Stimulated activated CD4-positive, alpha-beta T cell treated with anti-CD3 and anti-CD28 coated beads, Interleukin-15, amount 100 ng/mL, for 1 hour (primary cell): ENCODE measurements at places on chromosomes 5 and 9.

- DNase-seq = no peak
These were observed 8.3 kb upstream of the COMMD10 start for GRCh38 chr5:116076496-116076895.

- DNase-seq = no peak
These were observed 26.5 kb downstream of the ANKRD33B start for GRCh38 chr5:10590226-10590999.

DNA sequence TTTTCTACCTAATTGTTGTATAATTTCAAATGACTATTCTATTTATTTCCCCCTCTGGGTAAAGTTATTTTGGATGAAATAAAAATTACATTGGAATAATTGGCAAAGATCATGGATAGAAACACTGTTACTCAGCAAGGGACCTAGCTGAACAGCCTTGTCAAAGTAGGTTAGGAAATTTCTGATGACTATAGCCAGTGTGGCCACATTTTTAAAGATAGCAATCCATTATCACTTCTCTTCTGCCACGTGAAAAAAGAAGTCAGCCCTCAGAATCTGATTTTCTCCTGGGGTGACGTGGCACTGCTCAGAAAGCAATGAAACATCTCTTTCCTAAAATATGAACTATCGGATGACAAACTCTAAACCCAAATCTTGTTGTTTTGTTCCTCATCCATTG is 784.2 kb upstream of the RIOK2 start:
- no peak for DNase-seq

GRCh38 chr5:52799358-52799982 is 11.8 kb downstream of the ITGA1 start:
- DNase-seq = peak; percentile 8

GRCh38 chr5:149404746-149405549 is 25.9 kb upstream of the IL17B start:
- no peak for DNase-seq

- no peak for DNase-seq
These were observed 1047.6 kb downstream of the TLE4 start for GRCh38 chr9:80619356-80619755.

DNA sequence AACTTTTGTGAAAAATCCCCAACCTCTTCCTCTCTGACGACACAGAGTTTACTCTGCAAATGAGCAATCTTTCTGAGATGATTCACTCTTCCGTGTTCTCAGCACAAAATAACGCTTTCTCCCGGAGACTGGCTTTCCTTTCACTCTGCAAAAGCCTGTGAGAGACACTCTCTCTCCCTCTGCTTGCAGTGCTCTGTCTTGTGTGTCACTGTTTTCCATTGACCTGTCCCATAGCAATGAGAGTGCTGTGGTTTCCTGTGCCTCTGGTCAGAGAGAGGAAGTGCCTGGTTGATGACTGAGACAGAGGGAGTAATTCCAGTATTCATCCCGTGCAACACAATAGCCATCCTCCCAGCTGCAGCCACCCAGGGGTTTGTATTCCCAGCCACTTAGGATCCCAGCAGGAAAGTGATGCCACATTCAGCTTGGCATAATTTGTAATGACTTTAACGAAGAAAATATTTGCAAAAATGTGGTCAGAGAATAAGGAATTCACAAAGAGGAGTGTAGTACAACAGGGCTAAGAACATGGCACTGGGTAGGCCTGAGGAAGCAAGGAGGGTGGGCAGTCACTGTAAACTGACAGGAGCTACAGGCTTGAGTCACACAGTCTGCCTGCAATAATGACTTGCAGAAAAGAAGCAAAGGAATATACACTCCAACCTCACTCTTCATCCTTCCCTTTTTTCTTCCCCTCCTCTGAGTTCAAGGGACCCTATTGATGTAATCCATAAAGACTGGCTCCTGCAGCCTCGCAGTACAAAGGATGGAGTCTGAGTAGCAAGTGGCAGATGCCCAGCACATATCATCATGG is 463.5 kb upstream of the RGMB start:
- no peak for DNase-seq

DNA sequence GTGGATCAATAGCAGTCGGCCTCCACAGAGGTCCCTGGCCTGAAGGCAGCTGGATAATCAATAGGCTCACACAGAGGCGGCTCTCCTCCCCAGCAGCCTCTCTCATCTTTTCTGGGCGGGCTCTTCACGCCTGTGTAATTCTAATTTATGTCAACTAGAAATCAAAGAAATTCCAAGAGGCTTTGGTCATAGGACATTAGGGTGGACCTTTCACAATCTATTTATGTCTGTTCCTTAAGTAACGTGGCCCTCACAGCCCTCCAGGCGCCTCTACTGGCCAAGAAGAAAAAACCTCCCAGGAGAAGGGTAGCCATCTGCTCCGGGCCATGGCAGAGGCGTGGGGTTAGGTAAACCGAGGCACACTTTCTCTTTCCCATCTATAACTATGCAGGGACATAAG is 205.1 kb upstream of the EFNA5 start:
- no peak for DNase-seq

DNA sequence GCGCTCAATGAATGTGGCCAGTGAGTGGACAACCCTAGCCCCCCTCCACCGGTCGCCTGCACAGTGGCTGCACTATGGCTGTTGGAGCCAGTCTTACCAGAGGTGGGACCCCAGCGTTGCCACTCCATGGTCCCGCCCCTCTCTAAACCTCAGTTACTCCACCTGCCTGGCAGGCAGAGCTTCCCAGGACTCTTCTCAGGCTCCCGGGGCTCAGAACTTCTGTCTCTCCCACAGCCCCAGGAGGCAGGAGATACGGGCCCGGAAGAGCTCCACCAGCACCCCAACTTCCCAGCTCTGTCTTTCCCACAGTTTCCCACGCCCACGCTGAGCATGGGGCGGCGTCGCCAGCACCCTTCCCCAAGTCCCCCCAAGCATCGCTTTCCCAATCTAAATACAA is 975 bp downstream of the RASGEF1C start:
- DNase-seq = no peak
